IPS-NIHi11 (cell line): ENCODE measurements at places on chromosomes 3 and 15.

- peak; percentile 22 for DNase-seq
Measured at GRCh38 chr15:48974882-48975281, 11.2 kb upstream of the SHC4 start.

- no peak for DNase-seq
Measured at GRCh38 chr3:191430103-191430502, 30.9 kb upstream of the PYDC2 start.

DNA sequence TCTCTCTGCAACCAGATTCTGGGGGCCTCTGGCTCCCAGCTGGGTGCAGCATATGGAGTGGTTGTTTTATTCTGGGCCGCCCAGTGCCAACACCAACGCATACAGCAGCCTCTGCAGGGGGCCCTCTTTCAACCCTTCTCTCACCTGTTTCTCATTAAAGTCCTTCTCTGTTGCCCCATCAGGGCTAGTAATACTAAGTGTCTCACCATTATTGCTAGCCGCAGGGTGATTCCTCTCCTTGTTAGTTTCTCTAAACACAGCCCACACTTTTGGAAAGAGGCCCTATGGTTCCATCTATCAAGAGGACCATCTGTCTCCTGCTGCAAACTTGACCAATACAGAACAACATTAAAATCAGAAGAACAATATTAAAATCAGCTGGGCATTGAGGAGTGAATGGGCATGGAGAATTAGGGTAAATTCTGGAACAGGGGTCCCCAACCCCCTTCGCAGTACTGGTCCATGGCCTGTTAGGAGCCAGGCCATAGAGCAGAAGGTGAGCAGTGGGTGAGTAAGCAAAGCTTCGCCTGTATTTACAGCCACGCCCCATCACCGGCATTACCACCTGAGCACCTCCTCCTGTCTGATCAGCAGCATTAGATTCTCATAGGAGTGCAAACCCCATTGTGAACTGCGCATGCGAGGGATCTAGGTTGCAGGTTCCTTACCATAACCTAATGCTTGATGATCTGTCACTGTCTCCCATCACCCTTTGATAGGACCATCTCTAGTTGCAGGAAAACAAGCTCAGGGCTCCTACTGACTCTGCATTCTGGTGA lies 36.5 kb downstream of the ALS2CL start:
- no peak for DNase-seq

GRCh38 chr3:10242182-10243065 lies 5.8 kb upstream of the TATDN2 start:
- DNase-seq: no peak

- DNase-seq: no peak
Measured at GRCh38 chr3:23201154-23201838, 1.8 kb upstream of the UBE2E2 start.

- DNase-seq: no peak
Measured at GRCh38 chr3:130725746-130726145, 20.9 kb downstream of the PIK3R4 start.

DNA sequence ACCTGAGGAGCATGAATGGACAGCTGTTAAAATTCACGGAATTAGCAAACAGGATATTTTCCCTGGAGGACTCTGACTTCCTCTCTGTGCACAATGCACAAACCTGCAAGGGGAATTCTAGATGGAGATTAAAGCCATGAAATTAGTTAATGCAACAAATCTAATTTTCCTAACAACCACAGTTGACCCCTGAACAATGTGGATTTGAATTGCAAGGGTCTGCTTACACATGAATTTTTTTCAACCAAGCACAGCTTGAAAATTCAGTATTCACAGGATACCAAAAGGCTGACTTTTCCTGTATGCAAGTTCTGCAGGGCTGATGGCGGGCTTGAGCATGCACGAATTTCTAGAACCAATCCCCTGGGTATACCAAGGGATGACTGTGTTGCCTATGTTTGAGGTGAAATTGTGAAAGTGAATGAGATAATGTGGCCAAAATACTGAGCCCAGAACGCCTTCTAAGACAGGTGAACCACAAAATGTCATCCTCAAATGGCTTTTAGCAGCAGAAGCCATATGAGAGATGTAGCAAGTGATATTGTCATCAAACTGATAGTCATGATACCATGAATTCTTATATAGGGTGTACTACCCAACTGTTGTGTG lies 52.5 kb downstream of the COL8A1 start:
- no peak for DNase-seq

GRCh38 chr3:122758877-122759560 lies 34.6 kb downstream of the HSPBAP1 start:
- no peak for DNase-seq

GRCh38 chr15:55358471-55358870 lies 39.4 kb downstream of the PIGB start:
- no peak for DNase-seq

DNA sequence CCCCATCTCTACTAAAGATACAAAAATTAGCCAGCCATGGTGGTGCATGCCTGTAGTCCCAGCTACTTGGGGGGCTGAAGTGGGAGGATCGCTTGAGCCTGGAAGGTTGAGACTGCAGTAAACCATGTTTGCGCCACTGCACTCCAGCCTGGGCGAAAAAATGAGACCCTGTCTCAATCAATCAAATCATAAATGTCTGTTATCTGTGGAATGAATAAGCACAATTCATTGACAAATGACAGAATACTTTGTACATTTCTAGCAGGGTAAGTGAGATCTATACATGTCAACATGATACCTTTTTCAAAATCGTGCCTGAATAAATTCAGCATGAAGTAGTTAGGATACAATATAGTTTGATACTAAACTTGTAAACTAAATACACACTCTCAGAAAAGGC lies 181.2 kb downstream of the FOXP1 start:
- DNase-seq: no peak

GRCh38 chr3:106245400-106245799 lies 376.6 kb upstream of the CBLB start:
- DNase-seq: peak; percentile 12

- no peak for DNase-seq
Measured at GRCh38 chr3:115912372-115912771, 289.1 kb downstream of the GAP43 start.

- peak; percentile 63 for DNase-seq
Measured at GRCh38 chr3:123412076-123412475, 36.8 kb downstream of the ADCY5 start.

DNA sequence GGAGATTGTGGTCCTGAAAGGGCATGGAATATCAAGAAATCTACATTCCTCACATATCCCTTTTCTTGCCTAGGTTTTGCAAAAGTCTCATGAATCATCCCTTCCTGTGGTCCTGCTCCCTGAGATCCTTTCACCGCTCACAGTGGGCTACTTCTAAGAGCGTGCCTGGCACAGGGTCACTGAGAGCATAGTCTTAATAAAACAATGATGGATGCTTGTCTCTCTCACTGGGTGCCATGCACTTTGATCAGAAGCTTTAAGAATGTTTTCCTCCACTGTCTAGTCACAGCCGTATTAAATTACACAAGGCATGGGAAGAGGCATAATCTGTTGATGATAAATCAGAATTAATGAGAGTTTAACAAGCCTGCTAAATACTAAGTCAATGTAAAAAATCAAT lies 269.7 kb upstream of the ATP10A start:
- no peak for DNase-seq

- no peak for DNase-seq
Measured at GRCh38 chr3:175186511-175186910, 327.4 kb downstream of the NAALADL2 start.

DNA sequence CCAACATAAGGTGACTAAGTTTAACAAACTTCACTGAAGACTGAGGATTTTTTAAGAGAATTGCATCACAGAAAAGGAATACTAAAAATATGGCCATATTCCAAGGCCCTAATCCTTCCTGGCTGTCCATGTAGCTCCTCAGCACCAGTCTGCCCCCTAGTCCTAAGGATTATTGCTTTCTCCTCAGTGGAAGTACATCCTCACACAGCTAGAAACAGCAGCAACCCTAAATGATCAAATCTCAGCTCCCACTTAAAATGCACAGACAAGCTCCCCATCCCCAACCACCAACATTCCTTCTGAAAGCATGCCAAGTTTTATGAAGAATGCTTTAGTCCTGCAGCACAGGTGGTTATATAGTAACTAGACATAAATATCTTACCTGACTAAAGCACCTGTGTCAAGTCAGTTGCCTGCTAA lies 14.7 kb downstream of the ST3GAL6 start:
- no peak for DNase-seq

- peak; percentile 86 for DNase-seq
Measured at GRCh38 chr15:38453971-38454695, at the start of gene FAM98B. FAM98B (plus strand) TSS chr15:38454127; CDS start chr15:38454162, 35 bp downstream.
